Upper lobe of right lung (tissue), 1 donor: ENCODE measurements at places on chromosomes 2 and 18.

GRCh38 chr2:167697948-167698347 lies 549.4 kb downstream of the STK39 start:
- H3K4me3 ChIP-seq, result no peak overlapping the region
- H3K27ac ChIP-seq, result no peak overlapping the region
- no peaks in the 10 kb centered on the region for H3K4me1 ChIP-seq
- no peaks in the 10 kb centered on the region for H3K27me3 ChIP-seq
- no peaks in the 10 kb centered on the region for H3K36me3 ChIP-seq
- no peak for DNase-seq

DNA sequence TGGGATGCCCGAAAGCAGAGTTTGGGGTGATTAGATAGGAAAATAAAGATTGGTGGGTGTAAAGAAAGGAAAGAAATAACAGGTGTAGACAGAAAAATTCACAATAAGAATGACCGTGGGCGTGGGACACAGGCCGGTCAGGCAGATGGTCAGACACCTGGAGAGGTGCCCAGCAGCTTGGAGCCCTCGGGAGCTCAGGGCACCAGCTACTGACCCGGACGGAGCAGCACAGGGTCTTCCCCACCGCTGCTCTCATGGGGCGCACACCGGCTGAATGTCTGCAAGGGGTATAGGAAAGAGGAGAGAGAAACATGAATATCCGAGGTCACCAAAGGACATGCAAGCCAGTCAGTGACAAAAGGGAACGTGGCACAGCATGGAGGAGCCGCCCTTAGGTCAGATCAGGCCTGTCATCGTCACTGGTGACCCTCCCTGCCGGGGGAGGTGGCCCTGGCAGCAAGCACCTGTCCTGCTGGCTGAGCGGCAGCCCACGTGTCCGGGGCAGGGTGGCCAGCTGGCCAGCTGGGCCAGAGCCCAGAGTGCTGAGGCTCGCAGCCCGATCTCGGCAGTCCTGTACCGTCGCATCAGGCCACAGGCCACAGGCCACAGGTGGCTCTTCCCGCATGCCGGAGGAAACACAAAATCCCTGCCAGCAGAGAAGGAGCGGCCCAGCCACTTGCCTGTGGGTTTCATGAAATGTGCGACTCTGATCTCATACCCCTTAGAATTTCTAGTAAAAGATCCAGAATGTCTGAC lies 112.0 kb upstream of the NDUFV2 start:
- no peaks in the 10 kb centered on the region for H3K36me3 ChIP-seq
- H3K27ac ChIP-seq, result no peak overlapping the region
- H3K27me3 ChIP-seq, result no peaks in the 10 kb centered on the region
- H3K4me3 ChIP-seq, result no peak overlapping the region

DNA sequence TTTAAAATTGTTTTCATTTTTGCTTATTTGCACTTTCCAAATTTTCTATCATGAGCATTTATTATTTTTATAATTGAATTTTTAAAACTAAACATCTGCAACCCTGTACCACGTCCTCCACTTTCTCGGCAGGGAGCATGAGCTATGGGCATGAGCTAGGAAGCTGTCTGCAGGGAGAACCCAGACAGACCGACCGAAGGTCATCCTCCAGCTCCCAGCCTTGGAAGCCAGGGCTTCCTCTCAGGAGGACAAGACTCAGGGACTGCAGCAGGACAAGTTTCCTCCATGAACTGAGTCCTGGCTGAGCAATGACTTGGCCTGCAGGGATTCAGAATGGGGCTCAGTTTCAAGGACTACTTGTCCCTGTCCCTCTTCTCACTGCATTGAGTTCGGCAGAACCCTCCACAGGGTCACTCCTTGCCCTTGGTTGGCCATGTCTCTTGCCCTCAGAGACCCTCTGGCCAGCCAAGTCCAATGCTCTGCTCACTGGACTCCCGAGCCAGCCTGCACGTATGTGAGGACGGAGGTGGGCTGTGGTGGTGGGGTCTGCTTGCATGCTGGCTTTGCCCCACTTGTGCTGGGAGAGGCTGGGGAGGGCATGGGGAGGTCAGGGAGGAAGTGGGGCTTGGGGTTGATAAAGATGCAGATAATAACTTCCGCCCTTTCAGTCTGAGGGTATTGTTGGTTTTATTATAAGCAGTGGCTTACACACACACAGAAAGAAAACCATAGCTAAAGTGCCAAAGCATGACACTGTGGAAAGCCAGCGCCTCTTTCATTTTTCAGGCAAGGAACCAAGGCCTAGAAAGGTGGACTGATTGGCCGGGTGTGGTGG lies 6.6 kb downstream of the NMUR1 start:
- H3K4me1 ChIP-seq, result peaks cover 17% of the 10 kb centered on the region
- DNase-seq, result peak; percentile 54
- H3K27ac ChIP-seq, result peak overlapping the region; percentile 42
- no peaks in the 10 kb centered on the region for H3K36me3 ChIP-seq
- H3K27me3 ChIP-seq, result no peaks in the 10 kb centered on the region

DNA sequence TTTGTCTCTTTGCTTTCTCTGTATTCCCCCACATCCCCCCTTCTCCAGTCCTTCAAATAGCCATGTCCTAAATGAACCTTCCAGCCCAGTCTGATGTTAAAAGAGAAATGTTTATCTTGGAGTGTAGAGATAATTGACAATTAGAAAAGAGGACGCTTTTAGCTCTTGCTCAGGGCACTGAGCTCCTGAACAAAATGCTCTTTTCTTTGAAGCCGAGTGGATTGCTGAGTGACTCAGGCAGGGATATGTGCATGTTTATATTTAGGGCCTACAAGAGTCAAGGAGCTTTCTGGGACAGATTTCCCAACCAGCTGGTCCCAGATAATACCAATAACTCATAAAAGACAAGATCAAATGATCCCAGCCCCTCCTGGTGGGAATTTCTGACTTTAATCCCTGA lies 88.0 kb upstream of the SETBP1 start:
- H3K36me3 ChIP-seq, result no peaks in the 10 kb centered on the region
- DNase-seq, result no peak
- no peak overlapping the region for H3K4me3 ChIP-seq
- H3K27ac ChIP-seq, result no peak overlapping the region
- no peaks in the 10 kb centered on the region for H3K4me1 ChIP-seq
- H3K27me3 ChIP-seq, result no peaks in the 10 kb centered on the region

DNA sequence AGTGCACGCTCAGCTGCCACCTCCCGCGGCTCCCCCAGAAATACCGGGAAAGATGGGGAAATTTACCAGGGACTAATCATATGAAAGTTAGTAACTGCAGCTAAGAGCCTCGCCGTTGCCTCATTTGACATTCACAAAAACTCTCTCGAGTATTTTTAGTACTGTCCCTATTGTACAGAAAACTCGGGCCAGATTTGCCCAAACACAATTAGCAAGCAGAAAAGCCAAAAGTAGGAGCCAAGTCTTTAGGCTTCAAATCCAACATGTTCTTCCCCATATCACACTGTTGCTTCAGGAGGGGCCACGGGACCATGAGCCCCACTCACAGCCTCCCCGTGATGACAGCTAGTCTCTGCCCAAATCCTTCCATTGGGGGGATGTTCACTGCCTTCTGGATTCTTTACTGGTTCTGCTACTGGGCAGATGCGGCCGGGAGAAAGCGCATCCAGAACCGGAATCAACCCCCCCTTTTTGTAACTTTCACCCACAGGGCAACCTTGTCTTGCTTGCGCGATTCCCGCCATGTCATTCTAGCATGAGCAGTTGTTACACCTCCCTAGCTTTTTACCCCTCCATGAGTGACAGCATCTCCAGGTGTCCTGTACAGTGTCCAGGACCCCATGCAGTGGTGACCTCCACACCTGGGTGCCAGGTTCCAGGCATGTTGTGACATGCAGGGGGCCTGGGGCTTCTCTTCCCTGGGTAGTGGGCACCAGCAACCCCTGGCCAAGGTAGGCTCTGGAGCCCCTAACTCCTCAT lies 35.2 kb downstream of the CENPO start:
- no peaks in the 10 kb centered on the region for H3K36me3 ChIP-seq
- H3K27ac ChIP-seq, result no peak overlapping the region
- H3K27me3 ChIP-seq, result no peaks in the 10 kb centered on the region
- H3K4me3 ChIP-seq, result no peak overlapping the region
- DNase-seq, result no peak

- H3K27me3 ChIP-seq, result no peaks in the 10 kb centered on the region
- no peaks in the 10 kb centered on the region for H3K36me3 ChIP-seq
- no peak overlapping the region for H3K27ac ChIP-seq
Measured at GRCh38 chr2:168614172-168615018, 158.3 kb downstream of the CERS6 start.

DNA sequence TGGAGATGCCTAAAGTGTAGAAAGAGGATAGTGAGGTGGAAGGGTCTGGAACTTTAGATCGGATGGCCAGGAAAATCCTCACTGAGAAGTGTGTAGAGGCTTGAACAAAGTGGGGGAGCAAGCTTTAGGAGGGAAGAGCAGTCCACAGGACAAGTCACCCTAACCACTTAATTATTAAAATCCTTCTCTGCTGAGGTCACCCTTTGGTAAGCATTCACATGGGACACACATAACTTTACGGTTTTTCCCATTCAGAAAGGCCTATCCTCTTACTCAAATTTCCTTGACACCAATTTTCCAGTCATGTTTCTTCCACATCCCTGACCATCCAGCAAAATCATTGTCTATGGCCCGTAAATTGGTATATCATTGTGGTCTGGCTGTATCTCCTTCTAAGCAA lies 31.0 kb upstream of the ZEB2 start:
- no peaks in the 10 kb centered on the region for H3K4me1 ChIP-seq
- H3K27ac ChIP-seq, result no peak overlapping the region
- H3K27me3 ChIP-seq, result no peaks in the 10 kb centered on the region
- no peak for DNase-seq
- H3K4me3 ChIP-seq, result no peak overlapping the region

DNA sequence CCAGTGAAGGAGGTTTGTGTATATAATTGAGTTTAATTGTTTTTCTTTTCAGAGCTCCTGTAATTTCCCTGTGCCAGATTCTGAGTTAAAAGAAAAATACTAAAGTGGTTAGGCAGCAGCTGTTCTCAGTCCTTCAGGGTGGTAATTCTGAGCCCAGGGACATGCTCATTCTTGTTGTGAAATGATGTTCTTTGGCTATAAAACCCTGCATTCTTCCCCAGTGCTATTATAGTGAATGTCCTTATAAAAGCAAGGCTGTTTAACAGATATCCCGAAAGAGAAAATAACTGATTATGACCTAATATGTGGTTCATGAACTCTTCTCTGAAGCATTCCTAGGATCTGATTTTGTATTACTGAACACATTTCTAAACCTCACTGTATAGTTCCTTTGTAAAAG lies 34.0 kb downstream of the ADAM23 start:
- H3K4me1 ChIP-seq, result no peaks in the 10 kb centered on the region
- H3K36me3 ChIP-seq, result no peaks in the 10 kb centered on the region
- no peak overlapping the region for H3K27ac ChIP-seq
- no peak overlapping the region for H3K4me3 ChIP-seq

DNA sequence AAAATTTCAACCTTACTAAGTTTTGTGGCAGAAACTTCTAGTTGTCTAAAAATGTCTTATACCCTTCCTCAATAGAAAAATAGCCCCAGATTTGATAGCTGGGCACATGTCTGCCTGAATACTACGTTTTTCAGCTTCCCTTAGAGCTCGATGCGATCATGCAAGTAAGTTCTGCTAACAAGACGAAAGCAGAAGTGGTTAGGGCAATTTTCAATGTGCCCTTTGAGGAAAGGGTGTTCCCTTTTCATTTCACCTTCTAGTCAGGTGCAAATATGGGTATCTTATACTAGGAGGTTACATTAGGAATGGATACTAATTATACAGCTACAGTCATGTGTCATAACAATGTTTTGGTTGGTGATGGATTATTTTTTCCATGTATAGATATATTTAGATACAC lies 1572.1 kb upstream of the LRRTM1 start:
- no peaks in the 10 kb centered on the region for H3K27me3 ChIP-seq
- no peaks in the 10 kb centered on the region for H3K36me3 ChIP-seq
- no peak overlapping the region for H3K4me3 ChIP-seq
- H3K27ac ChIP-seq, result no peak overlapping the region
- no peaks in the 10 kb centered on the region for H3K4me1 ChIP-seq

- no peak overlapping the region for H3K4me3 ChIP-seq
- no peak overlapping the region for H3K27ac ChIP-seq
- H3K36me3 ChIP-seq, result no peaks in the 10 kb centered on the region
Measured at GRCh38 chr2:96913398-96914202, 43.7 kb upstream of the SEMA4C start.

GRCh38 chr2:60118061-60118460 lies 435.4 kb downstream of the BCL11A start:
- no peak for DNase-seq
- no peaks in the 10 kb centered on the region for H3K27me3 ChIP-seq
- no peaks in the 10 kb centered on the region for H3K4me1 ChIP-seq
- no peak overlapping the region for H3K27ac ChIP-seq
- no peak overlapping the region for H3K4me3 ChIP-seq

- H3K4me3 ChIP-seq, result no peak overlapping the region
- DNase-seq, result no peak
- H3K36me3 ChIP-seq, result no peaks in the 10 kb centered on the region
- no peaks in the 10 kb centered on the region for H3K27me3 ChIP-seq
- no peak overlapping the region for H3K27ac ChIP-seq
Measured at GRCh38 chr2:101689114-101689825, 8.2 kb upstream of the MAP4K4 start.

GRCh38 chr2:134398300-134398699 lies 144.4 kb downstream of the MGAT5 start:
- no peak overlapping the region for H3K27ac ChIP-seq
- H3K4me3 ChIP-seq, result no peak overlapping the region
- no peak for DNase-seq

- H3K27ac ChIP-seq, result no peak overlapping the region
- H3K4me1 ChIP-seq, result no peaks in the 10 kb centered on the region
- no peaks in the 10 kb centered on the region for H3K36me3 ChIP-seq
- no peak overlapping the region for H3K4me3 ChIP-seq
- H3K27me3 ChIP-seq, result no peaks in the 10 kb centered on the region
Measured at GRCh38 chr2:212245880-212246279, 292.7 kb downstream of the ERBB4 start.

GRCh38 chr2:240421381-240421780 lies 14.1 kb upstream of the GPC1 start:
- no peaks in the 10 kb centered on the region for H3K36me3 ChIP-seq
- H3K27me3 ChIP-seq, result no peaks in the 10 kb centered on the region
- H3K4me1 ChIP-seq, result no peaks in the 10 kb centered on the region
- no peak overlapping the region for H3K27ac ChIP-seq

- peaks cover 7% of the 10 kb centered on the region for H3K4me1 ChIP-seq
- DNase-seq, result no peak
- H3K27me3 ChIP-seq, result no peaks in the 10 kb centered on the region
- no peak overlapping the region for H3K27ac ChIP-seq
- peaks cover 13% of the 10 kb centered on the region for H3K36me3 ChIP-seq
- H3K4me3 ChIP-seq, result no peak overlapping the region
Measured at GRCh38 chr18:58896268-58896667, 31.6 kb downstream of the ZNF532 start.

DNA sequence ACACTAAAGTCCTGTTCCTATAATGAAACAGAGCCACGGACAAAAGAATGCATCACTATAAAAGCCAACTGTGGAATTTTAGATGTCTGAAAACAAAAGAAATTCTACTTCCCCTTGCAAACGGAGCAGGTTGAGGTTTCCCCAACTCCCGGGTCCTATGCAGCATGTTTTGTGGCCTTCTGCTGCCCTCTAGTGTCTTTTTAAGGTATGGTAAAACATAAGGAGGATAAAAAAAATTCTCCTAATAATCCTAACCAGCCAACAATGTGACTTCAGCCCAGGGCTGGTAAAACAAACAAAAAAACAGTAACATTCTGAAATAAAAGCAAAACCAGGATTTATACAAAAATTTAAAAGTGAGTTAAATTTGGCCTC lies 539.5 kb downstream of the NRXN1 start:
- H3K27ac ChIP-seq, result no peak overlapping the region
- H3K4me1 ChIP-seq, result peaks cover 7% of the 10 kb centered on the region
